Activated naive CD8-positive, alpha-beta T cell treated with anti-CD3 and anti-CD28 coated beads, Interleukin-2, amount 10 ng/mL, durations not matched to agents 7 days and 5 days (primary cell): ENCODE measurements at places on chromosomes 12 and 14. TPM values are rescaled to one million over a fixed set of nuclear protein-coding genes. Genes with fewer than 3 reads are reported as not detected.

DNA sequence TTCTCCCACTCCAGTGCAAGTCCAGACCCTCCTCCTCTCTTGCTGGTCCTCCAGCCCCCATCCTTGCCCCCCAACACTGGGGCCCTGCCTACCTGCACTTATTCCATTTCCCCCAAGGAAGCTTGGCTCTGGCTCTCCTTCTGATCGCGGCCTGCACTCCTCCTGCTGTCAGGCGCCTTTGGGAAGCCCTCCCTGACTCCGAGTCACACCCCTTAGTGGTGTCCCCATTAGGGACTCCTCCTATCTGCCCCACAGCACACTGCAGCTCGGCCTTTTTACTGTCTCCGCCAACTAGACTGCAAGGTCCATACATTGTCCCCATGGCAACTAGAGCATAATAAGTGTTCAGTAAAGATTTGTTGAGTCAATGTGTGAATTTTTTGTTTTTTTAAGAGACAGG is 32.9 kb downstream of the FIGNL2 start:
- peak overlapping the region; percentile 69 for H3K4me3 ChIP-seq
- H3K27ac ChIP-seq, result no peak overlapping the region
- H3K4me1 ChIP-seq, result peaks cover 9% of the 10 kb centered on the region

FOXA1 gene
- total RNA-seq, result not detected

GRCh38 chr14:29085546-29085945 is 319.0 kb downstream of the FOXG1 start:
- no peak for DNase-seq
- no peak overlapping the region for H3K4me3 ChIP-seq
- no peaks in the 10 kb centered on the region for H3K36me3 ChIP-seq
- H3K27ac ChIP-seq, result no peak overlapping the region
- H3K4me1 ChIP-seq, result no peaks in the 10 kb centered on the region

DNA sequence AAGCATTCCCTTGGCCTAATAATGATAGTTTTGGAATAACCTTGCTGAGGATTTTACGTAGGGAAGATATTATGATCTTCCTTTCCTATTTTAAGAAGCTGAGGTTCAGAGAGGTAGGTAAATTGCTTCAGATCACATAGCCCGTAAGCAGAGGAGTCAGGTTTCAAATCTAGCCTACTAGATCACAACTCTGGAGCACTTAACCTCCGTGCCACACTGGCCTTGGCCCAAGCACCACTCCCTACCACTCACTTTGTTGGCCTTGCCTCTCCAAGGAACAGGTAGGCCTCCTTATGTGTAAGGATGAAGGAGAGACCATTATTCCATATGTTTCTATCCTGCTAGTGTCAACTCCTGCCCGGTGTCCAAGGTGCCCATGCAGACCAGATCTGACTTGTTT is 12.4 kb upstream of the ACOT1 start:
- peaks cover 6% of the 10 kb centered on the region for H3K27me3 ChIP-seq
- H3K4me1 ChIP-seq, result no peaks in the 10 kb centered on the region
- H3K36me3 ChIP-seq, result no peaks in the 10 kb centered on the region
- H3K4me3 ChIP-seq, result no peak overlapping the region

SNX6 gene
- total RNA-seq, result 81.8 TPM

MIP gene
- total RNA-seq, result not detected

DAO gene
- total RNA-seq, result not detected

DNA sequence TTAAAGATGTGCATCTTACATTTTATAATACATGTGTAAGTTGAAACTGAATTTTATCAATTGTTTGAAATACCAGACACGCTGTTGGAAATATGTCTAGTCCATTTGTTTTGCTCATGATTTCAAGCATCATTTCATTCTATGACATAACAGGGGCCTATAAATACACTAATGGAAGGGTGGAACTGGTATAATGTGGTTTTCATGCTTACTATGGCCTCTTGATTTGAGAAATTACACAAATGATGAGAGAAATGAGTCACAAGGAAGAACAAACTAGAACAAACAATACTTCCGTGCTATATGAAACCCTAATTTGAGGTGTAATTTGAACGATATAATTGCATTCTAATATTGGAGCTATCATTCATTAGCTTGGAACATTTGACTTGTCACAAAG is 663.4 kb downstream of the SLC16A7 start:
- no peak overlapping the region for H3K4me3 ChIP-seq
- no peaks in the 10 kb centered on the region for H3K36me3 ChIP-seq
- H3K27ac ChIP-seq, result no peak overlapping the region
- DNase-seq, result no peak
- H3K4me1 ChIP-seq, result no peaks in the 10 kb centered on the region
